ENCODE measurements at places on chromosomes 11 and 22.

DNA sequence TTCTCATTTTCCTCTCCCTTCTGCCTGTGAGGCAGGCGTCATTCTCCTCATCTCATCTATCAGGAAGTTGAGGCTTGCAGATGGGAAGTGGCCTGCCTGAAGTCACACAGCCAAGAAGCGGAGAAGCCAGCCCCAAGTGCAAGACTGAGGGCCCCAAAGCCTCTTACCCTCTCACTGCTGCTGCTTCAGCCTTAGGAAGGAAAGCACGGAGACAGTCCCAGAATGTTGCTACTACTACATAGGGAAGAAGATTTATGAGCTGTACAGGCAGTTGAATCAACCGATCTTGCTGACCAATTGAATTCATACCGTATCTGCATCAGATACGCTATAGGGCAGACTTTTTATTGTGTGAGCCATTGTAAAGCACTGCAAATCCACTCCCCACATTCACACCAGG lies 89.0 kb downstream of the CWC15 start:
- DNase-seq = no peak

- no peak for DNase-seq
These were observed 995.1 kb downstream of the BRD1 start for GRCh38 chr22:48832592-48832991.

DNA sequence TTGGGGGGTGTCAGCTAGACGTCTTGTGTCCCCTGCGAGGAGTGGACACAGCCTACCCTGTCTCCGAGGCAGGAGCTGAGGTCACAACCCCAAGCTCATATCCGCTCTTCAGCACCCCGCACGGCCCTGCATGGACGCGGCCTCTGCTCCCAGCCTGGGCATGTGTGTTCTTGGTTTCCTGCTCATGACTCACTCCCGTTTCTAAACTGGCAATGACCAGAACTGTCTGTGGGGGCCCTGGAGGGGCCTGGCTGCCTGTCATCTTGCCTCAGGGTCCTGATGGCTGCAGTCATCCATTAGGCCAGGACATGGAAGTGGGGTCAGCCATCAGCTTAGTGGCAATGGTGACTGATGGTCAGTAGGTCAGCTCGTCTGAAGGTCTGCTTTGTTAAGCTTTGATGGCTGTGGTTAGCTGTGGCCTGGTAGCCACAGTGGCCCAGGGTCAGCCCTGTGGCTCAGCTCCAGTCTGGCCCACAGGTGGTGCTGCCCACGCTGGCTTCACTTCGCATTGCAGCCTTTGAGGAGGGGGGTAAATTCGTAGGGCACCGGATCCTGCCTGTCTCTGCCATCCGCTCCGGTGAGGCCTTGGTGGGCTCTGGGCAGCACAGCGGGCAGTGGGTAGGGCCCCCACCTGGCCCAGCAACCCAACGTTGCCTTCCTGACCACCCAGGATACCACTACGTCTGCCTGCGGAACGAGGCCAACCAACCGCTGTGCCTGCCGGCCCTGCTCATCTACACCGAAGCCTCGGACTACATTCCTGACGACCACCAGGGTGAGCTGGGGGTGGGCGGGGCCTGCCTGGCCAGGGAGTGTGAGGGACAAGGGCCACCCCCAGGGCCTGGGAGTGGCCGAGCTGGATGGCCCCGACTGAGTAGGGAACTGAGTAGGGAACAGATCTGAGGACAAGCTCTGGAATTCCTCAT lies 12.0 kb downstream of the PLCB3 start:
- peak; percentile 45 for DNase-seq

DNA sequence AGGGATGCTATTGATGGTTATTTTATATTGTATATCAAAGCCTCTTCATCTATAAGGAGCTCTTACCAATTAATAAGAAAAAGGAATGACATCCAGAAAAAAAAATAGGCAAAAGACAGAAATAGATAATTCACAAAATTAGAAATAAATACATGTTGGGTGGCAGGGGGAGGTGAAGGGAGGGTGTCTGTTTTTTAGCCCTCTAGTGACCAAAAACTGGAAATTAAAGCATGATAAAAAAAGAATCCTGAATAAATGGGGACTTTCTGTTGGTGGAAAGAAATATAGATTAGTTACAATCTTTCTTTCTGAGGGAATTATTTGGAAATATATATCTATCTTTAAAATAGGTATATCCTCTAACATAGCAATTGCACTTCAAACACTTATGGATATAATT lies 42.0 kb upstream of the TTC36 start:
- no peak for DNase-seq

GRCh38 chr11:32121012-32121411 lies 30.1 kb downstream of the RCN1 start:
- no peak for DNase-seq

DNA sequence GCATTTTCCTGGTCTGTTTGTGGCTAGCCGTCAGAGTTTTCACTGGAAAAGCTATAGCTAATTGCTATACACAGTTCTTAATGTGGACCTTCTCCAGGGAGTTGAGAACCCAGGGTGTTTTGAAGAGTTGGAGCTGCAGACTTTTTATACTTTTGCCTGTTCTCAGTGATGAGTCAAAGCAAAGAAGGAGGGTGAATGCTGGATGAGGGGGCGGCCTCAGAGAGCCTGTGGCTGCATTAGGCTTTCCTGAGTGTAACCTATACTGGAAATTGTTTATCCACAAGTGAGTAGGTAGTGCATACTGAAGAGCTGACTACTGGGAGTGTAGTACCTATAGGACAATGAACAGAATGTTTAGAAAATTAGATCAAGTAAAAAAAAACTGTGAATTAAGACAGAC lies 79.7 kb upstream of the HORMAD2 start:
- no peak for DNase-seq

GRCh38 chr22:41445129-41446056 lies 1.2 kb downstream of the TOB2 start:
- peak; percentile 49 for DNase-seq

GRCh38 chr11:86046116-86046515 lies 22.8 kb downstream of the PICALM start:
- DNase-seq = no peak

DNA sequence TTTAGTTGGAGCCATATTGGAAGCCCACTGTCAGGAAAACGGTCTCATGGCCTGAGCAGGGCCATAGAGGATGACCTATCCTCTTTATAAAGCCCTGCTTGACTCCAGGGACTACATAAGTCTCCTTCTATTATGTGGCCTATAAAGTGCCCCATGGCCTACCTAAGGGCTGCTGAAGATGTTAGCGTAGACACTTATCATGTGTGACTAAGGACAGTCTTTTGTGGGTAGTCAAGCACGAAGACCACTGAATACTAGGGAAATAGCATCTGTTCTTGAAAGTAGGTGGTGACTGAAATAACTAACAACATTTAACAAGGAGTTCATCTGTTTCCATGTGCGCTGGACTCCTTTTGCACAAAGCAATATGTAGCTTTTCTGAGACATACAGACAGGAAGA lies 117.1 kb downstream of the SWAP70 start:
- no peak for DNase-seq

- no peak for DNase-seq
These were observed 910.1 kb upstream of the FAT3 start for GRCh38 chr11:91314521-91314920.

GRCh38 chr22:32788904-32789624 lies 12.4 kb upstream of the TIMP3 start:
- no peak for DNase-seq

GRCh38 chr11:59261150-59261549 lies 48.4 kb upstream of the MPEG1 start:
- no peak for DNase-seq

- no peak for DNase-seq
These were observed 32.8 kb upstream of the CTSD start for GRCh38 chr11:1796413-1797011.

- DNase-seq = no peak
These were observed 30.6 kb upstream of the ROBO3 start for GRCh38 chr11:124834526-124835180.

GRCh38 chr11:8213376-8213775 lies 44.6 kb upstream of the RIC3 start:
- DNase-seq = no peak

DNA sequence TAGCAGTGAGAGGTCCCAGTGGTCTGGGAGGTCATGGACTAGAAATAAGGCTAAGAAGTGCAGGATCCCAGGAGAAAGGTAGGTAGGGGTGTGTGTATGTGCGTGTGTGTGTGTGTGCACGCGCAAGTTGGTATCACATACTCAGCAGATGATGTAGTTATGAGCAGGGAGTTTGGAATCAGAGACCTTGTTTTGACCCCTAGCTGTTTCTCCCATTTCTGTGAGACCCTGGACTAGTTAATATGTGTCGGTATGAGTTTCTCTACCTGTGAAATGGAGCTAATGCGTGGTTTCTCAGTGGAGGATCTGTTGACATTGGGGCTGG lies 1.3 kb downstream of the SERPING1 start:
- DNase-seq = no peak

GRCh38 chr22:41681616-41682015 lies 7.1 kb downstream of the SNU13 start:
- DNase-seq = no peak

DNA sequence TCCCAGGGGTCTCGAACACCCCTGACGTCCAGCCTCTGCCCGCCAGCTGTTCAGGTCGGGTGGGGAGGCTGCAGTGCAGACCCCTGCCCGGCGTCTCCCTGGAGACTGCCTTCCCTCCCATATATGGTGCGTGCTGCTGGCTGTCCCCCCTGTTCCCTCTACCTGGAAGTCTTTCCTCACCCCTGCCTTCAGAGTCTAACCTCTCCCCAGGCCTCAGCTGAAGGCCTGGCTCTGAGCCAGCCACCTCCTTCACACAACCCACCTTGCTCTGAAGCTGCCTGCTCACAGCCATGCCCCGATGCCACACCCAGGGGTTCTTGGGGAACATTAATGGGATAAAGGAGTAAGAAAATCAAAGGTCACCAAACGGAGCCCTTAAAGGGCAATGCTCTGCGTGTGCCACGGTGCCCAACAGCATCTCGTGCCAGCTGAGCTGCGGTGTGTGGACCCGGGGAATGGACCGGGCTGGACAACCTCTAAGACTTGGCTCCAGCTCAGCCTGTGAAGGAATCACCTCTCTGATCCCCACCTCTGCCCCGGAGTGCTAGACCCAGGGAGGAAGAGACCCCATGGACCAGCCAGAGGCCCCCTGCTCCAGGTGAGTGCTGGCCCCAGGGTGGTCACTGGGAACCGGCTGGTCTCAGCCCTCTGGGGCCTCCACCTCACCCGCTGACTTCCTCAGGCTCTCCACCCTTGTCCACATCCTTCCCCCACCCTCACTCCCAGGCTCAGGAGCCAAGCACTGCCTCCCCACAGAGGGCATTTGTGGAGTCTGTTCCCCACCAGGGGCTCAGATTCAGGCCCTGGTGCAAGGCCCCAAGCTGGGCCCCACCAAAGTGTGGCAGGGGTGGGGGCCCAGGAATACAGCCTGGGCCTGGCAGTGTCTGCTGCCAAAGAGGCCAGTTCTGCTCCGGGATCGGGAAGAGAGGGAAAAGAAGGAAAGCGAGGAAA lies at the start of gene NLRP6:
Gene NLRP6, plus strand, starts transcription at position 407 of the 951 bp plus-strand sequence. Its CDS starts 163 bp downstream, at position 570.
- peak; percentile 32 for DNase-seq

DNA sequence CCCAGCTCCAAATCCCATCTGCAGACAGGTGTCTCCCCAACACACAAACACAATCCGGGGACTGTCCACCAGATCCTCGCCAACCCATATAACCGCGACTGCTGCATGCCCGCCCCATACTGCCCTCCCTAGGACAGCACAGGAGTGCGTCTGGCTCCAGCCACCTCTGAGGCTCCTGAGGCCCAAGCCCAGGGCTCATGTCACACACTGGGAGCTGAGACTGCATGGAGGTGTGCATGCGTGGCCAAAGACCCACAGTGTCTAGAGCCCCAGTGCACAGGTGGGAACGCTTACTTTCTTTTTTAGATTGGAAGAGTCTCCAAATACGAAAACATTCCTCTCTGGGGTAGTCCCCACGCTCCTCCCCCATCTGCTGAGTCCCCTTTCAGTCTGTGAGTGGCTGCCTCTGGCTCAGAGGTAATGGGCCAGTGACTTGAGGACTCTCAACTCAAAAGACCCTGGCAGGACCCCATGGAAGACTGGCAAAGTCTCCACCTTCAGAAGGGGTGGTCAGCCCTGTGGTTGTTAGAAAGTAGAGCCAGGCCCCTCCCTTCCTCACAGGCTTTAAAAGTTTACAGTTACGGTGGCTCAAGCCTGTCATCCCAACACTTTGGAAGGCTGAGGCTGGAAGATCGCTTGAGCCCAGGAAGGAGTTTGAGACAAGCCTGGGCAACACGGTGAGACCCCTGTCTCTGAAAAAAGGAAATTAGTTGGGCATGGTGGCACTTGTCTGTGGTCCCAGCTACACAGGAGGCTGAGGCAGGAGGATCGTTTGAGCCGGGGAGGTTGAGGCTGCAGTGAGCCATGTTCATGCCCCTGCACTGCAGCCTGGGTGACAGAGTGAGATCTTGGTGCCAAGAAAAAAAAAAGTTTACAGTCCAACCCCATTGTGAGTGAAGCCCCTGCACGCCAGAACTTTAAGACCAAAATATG lies 2.3 kb downstream of the CBX7 start:
- no peak for DNase-seq

DNA sequence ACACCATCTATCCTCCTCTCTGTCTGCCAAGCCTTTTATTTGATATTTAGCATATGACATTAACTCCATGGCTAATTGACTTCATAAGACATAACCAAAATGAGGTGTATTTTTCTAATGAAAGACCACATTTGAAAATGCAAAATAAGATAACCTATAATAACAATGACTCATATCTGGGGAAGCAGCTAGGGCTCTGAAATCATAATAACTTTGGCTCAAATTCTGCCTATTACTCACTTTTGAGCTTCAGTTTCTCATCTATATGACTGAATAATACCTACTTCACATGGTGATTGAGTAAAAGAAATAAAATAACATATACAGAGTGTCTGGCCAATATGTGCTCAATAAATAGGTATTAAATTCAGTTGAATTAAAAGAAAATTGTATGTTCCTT lies 1419.8 kb upstream of the TENM4 start:
- DNase-seq = no peak

GRCh38 chr11:82003671-82004515 lies 729.8 kb downstream of the FAM181B start:
- no peak for DNase-seq

Data from pancreas (tissue), 10 donors.